ENCODE measurements at places on chromosomes 2 and 18. TPM values are rescaled to one million over a fixed set of nuclear protein-coding genes. Genes with fewer than 3 reads are reported as not detected.

- H3K27ac ChIP-seq = no peak overlapping the region
- no peak overlapping the region for H3K4me3 ChIP-seq
- no peak for DNase-seq
- H3K36me3 ChIP-seq = no peaks in the 10 kb centered on the region
Measured at GRCh38 chr2:167939514-167940345, 307.7 kb downstream of the STK39 start.

DNA sequence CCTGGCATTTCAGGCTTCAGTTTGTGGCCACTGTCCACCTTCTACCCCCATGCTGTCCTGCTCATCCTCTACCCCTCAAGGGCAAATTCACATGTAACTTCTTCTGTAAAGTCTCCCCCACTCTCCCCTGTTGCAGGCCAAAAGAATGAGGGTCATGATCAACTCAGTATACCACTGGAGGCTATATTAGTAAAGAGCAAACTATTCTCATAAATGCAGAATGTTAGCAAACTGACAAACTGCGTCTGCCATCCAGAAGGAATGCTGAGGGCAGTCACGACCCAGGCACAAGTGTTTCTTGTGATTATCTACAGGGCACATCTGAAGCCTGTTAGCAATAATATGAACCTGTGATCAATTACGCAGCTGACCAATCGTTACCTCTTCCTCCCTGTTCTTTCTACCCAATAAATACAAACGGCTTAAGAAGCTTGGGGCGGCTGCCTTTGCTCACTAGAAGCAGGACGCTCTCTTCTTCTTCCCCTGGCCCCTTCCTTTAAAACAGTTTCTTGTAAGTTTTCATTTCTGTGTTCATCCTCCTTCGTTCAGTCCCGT lies 58.3 kb downstream of the SEPTIN10 start:
- H3K27ac ChIP-seq = no peak overlapping the region
- H3K4me1 ChIP-seq = peaks cover 2% of the 10 kb centered on the region
- no peaks in the 10 kb centered on the region for H3K36me3 ChIP-seq
- no peak overlapping the region for H3K4me3 ChIP-seq

Gene UGT1A3
- not detected for total RNA-seq

DNA sequence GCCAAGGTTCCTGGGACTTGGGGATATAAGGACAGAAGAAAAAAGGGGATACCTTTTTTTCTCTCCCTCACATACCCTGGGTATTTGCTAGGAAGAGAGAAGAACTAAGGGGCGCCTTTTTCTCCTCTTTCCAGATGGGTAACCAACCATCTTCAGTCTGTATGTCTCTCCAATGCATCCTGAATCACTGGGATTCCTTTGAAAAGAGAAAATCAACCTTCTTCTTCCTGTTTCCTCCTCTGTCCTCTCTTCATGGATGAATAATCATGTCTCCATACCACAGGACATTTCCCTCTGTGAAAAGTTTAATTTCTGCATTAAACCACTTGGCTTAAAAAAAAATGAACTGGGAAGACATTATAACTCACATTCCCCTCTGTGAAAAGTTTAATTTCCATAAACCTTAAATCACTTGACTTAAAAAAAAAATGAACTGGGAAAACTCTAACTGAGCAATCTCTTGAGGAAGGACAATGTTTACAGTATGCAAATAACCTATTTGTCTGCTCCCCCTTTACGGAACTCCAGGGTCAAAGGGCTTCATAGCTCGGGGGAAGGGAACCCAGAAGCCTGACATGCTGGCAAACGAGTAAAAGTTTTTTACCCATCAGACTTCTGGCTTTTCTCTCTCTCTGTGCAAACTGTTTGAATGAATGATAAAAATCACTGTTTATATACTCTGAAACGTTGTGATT lies 56.7 kb upstream of the FAM98A start:
- H3K27ac ChIP-seq = no peak overlapping the region
- H3K4me1 ChIP-seq = no peaks in the 10 kb centered on the region
- DNase-seq = no peak
- no peak overlapping the region for H3K4me3 ChIP-seq
- H3K36me3 ChIP-seq = no peaks in the 10 kb centered on the region
- peaks cover 10% of the 10 kb centered on the region for H3K27me3 ChIP-seq

Gene CYS1
- not detected for total RNA-seq

Gene SKOR2
- not detected for total RNA-seq

Gene TBC1D8
- 2.5 TPM for total RNA-seq

DNA sequence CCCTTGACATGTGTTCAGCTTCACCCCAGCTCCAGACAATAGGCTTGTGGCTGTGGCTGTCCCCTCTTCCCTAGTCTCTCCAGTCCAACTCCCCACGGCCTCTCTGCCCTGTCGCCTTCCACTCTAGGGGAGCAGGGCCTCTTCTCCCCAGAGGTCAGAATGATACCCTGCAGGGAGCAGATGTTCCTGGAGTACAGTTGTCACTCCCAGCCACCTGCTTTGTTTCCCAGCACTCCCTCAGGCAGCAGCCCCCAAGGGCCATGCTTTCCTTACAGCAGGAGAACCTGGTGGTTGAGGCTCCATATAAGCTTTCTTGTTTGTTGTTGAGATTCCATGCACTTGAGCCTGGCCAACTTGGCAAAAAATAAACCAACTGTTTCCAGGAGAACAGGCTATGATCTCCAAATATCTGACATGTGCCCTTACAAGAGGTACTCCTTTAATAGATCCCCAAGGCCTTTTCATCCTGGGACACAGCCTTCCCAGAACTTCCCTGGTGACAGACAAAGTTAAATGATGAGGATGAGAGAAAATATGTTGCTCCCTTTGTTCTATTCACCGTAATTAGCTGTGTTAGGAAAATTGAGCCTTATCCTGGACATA lies 45.1 kb downstream of the DPYSL5 start:
- no peak for DNase-seq
- H3K27ac ChIP-seq = no peak overlapping the region

DNA sequence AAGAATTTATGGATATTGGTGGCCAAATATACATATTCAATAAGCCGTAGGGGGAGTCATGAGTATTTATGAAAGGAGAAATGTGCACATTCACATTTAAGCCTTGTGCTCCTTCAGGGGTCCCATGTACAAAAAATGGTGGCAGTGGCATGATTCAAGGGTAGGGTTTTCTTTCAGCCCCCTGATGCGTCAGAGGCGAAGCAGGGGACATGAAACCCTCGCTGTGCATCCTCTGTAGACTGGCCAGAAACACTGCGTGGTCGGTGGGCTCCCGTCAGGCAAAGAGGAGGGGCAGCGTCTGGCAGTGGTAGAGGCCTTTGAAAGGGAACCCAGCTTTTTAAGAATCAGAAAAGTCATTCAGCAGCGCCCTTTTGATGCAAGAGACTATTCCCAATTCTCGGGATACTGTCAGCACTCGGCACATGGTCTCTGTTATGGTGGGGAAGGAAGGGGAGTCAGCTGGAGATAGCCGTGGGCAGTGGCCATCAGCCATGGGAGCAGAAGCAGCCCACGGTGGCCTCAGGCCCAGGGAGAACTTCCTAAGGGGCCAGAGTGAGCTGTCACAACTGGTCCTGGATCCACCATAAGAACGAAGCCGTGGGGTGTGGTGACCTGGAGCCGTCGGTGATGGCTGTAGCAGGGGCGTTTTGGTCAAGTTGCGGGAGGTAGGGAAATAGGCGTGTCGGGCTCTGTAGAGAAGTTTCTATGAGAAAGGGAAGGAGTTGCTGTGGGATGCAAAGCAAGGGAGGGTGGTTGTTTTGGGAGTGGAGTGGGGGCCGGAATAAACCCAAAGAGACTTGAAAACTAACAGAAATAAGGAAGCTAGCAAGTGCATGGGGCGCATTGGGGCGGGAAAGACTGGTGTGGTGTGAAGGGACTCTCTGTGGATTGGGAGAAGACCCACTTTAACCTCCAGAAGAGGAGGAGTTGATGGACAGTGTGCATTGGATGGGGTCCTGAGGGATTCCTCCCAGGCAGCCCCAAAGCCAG lies 95.6 kb downstream of the SH3BP4 start:
- H3K4me3 ChIP-seq = no peak overlapping the region
- peaks cover 26% of the 10 kb centered on the region for H3K27me3 ChIP-seq
- peaks cover 52% of the 10 kb centered on the region for H3K4me1 ChIP-seq
- no peak for DNase-seq

Gene DHRS9
- not detected for total RNA-seq

GRCh38 chr2:67572721-67573435 lies 175.7 kb downstream of the ETAA1 start:
- H3K4me1 ChIP-seq = no peaks in the 10 kb centered on the region
- H3K4me3 ChIP-seq = no peak overlapping the region
- no peaks in the 10 kb centered on the region for H3K27me3 ChIP-seq
- DNase-seq = no peak

Gene PLCD4
- total RNA-seq = 0.58 TPM

Gene COL3A1
- not detected for total RNA-seq

GRCh38 chr18:34863702-34864101 lies 153.6 kb downstream of the DTNA start:
- DNase-seq = no peak
- peaks cover 21% of the 10 kb centered on the region for H3K4me1 ChIP-seq
- no peaks in the 10 kb centered on the region for H3K36me3 ChIP-seq
- H3K4me3 ChIP-seq = no peak overlapping the region

GRCh38 chr2:28390746-28391563 lies 1.7 kb upstream of the FOSL2 start:
- peak overlapping the region; percentile 82 for H3K27ac ChIP-seq
- DNase-seq = no peak
- H3K4me1 ChIP-seq = peaks cover 16% of the 10 kb centered on the region
- no peaks in the 10 kb centered on the region for H3K36me3 ChIP-seq

GRCh38 chr2:101528501-101528900 lies 53.6 kb upstream of the RFX8 start:
- DNase-seq = no peak
- H3K27ac ChIP-seq = no peak overlapping the region
- H3K4me3 ChIP-seq = no peak overlapping the region
- no peaks in the 10 kb centered on the region for H3K4me1 ChIP-seq
- H3K36me3 ChIP-seq = no peaks in the 10 kb centered on the region
- no peaks in the 10 kb centered on the region for H3K27me3 ChIP-seq

GRCh38 chr2:105072039-105072438 lies 34.2 kb downstream of the MRPS9 start:
- H3K36me3 ChIP-seq = no peaks in the 10 kb centered on the region
- H3K4me3 ChIP-seq = no peak overlapping the region
- DNase-seq = no peak
- no peaks in the 10 kb centered on the region for H3K27me3 ChIP-seq
- H3K27ac ChIP-seq = peak overlapping the region; percentile 42

Gene DSC2
- total RNA-seq = not detected

Gene AMER3
- not detected for total RNA-seq

- H3K27ac ChIP-seq = no peak overlapping the region
- H3K27me3 ChIP-seq = no peaks in the 10 kb centered on the region
- H3K36me3 ChIP-seq = no peaks in the 10 kb centered on the region
Measured at GRCh38 chr2:188850786-188851185, 123.4 kb upstream of the COL3A1 start.

DNA sequence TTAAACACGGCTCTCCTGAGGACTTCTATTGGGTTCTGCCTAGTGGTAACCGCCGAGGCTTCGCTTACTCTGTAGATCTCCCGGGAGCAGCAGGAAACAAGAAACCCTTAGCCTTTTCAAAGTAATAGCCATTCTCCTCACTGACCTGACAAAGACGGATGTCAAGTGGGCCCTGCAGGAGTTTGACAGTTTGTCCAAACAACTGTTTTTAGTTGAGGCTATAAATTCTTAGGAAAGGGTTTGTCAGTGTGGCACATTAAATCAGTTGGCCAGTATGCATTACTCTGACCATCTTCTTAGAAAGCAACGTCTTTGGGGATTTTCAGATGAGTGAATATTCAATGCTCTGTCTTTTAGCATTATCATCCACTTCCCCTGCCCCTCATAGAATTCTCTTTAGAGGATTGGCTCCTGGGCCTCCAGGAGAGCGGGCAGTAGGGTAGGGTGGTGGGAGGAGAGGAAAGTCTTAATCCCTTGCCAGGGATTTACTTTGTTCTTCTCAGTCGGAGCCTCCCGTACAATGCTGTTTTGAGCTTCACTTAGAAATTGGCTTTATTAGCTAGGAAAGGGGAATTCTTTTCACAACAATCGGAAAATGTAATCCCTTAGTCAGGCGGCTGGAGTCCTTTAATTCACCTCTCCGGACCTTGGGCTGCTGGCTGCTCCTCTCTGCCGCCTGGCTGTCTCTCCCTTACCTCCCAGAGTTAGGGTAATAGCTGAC lies 13.3 kb upstream of the C18orf32 start:
- no peaks in the 10 kb centered on the region for H3K4me1 ChIP-seq
- DNase-seq = no peak
- no peak overlapping the region for H3K27ac ChIP-seq
- no peak overlapping the region for H3K4me3 ChIP-seq

All from naive thymus-derived CD8-positive, alpha-beta T cell (primary cell).